ENCODE measurements at places on chromosomes 11 and 22.

DNA sequence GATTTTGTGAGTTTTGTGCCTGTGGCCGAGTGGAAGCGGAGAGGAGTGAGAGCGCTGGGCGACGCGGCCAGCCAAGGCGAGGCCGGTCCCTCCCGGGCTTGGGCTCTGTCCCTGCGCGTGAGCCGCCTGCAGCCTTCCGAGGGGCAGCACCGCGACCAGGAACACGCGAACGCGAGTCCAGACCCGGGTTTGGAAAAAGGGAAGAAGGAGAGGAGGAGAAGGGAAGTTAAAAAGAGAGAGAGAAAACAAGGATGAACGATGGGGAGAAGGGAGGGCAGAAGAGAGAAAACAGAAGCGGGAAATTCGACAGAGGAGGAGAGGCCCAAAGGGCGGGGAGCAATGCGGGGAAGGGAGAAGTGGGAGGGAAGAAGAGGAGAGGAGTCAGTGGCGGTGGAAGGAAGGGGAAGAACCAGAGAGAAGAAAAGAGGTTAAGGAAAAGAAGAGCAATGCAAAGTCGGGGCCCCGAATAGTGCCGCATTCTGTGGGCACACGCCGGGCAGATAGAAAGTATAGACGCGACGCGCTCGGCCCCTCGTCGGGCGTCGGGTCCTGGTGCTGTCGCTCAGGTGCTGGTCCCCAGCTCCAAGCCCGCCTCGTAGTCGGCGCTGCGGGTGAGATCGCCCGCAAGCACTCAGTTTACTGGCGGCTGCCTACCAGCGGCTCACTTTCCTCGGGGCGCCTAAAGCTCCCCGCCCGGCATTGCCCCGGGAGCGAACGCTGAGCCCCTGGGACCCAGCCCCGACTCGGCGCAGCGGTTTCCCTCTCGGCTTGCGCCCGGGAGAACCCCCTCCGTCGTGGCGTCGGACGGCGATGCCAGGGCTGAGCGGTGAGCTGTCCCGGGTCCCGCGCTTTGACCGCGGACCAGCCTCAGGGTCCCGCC, 2.8 kb upstream of the BARX2 start:
- peak; percentile 26 for DNase-seq

DNA sequence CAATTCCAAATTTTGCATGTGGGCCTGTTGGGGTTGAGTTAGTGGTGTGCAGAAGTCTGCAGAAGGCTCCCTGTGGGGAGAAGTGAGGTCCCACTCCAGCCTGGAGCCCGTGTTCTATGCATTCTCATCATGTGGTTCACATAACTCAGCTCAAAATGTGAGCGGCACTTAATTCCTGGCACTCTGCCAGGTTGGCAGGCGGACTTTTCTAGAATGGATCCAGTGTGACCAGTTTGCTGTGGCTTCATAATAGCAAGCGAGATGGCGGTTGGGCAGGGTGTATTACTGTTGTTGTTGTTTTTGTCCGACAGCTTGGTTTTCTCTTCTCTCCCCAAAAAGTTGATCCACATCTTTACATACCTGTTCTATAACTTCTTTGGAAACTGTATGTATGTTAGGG, 146.8 kb upstream of the TTC12 start:
- no peak for DNase-seq

- peak; percentile 51 for DNase-seq
These were observed 1.0 kb downstream of the SMCO4 start for GRCh38 chr11:93541884-93542810.

GRCh38 chr22:17931400-17931825, 92.9 kb downstream of the MICAL3 start:
- DNase-seq, result no peak

GRCh38 chr11:69650081-69650831, 9.3 kb downstream of the CCND1 start:
- DNase-seq, result peak; percentile 62

DNA sequence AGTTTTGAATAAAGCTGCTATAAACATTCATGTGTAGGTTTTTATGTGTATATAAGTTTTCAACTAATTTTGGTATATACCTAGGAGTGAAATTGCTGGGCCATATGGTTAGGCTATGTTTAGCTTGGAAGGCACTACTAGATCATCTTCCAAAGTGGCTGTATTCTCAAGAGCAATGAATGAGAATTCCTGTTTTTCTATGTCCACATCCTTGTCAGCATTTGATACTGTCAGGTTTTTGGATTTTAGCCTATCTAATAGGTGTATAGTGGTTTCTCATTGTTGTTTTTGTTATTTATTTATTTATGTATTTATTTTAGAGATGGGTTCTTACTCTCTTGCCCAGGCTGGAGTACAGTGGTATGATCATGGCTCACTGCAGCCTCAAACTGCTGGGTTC, 26.3 kb upstream of the CLTCL1 start:
- no peak for DNase-seq

DNA sequence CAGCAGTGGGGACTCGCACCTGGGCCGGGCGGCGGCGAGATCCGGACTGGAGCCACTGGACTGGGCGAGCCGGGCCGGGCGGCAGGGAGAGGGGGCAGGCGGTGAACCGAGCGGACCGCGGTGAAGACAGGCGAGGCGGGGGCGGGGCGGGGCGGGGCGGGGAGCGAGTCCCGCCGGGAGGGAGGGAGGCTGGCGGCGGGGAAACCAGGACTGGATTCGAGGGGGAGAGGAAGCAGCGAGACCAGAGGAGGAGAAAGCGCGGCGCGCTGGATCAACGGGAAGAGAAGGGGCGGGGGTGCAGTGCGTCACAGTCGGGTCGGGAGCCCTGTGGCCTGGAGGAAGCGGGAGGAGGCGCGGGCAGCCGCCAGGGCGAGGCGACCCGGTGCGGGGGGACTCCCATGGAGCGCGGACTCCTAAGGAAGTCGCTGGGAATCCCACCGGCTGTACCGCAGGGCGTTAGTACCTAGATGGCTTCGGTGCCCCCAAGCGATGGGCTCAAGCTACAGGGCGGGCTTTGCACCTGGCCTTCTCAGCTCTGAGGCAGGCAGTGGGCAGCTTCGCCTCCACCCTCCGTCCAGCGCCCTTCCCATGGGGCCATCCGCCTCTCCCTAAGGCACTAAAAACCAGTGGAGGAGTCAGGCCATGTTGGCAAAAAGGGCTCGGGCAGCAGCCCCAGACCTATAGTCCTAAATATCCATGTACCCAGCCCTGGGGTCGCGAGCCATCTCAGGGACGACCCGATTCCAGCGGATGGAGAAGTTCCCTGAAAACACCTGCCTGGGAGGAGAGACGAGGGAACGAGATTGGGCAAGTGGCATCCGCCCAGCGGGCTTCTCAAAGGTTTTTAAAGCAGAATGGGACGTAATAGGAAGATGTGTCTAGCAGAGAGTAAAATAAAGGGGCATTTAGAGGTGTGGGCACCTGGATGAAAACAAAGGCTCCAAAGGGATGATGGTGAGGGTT, at the start of gene TMEM121B:
TSS of gene TMEM121B (minus strand) at position 128 of the 963 bp plus-strand sequence. CDS start 233 bp downstream, outside the sequence.
- peak; percentile 84 for DNase-seq

- no peak for DNase-seq
These were observed 590.7 kb downstream of the TBC1D22A start for GRCh38 chr22:47352920-47353700.

- no peak for DNase-seq
These were observed 7.5 kb upstream of the B3GNT6 start for GRCh38 chr11:77026743-77027142.

- DNase-seq, result peak; percentile 30
These were observed 10.1 kb downstream of the LIN7C start for GRCh38 chr11:27496461-27496860.

GRCh38 chr11:43992183-43992582, 49.7 kb downstream of the C11orf96 start:
- DNase-seq, result no peak

DNA sequence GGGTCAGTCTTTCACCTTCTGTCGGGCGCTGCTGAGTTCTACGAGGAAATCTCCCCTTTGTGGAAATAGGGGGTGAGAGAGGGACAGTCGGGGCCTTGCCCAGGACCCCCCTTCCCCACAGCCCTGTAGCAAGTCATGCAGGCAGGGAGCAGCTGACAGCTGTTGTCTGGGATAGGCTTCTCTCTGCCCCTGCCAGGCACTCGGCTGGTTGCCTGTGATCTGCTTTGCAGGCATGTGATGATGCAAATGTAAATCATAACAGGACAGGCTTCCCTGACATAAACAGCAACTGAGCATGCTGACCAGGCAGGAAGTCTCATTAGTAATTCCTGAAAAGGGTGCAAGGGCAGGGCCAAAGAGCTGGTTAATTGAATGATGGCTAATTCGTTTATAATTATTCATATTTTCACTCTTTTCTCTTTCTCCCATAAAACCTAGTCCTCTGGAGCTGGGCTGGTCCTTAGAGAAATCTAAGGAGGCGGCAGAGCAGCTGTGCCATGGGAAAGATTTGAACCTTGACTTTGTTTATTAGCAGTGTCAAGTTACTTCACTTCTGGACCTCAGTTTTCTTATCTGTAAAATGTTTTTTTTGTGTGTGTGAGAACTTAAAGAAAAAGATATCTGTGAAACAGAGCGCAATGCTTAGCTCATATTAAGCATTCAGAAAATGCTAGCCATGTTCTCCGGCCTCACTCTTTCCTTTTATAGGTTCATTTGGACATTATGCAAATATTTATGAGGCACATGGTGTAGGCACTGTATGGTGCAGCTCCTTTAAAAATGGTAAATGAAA, 129.7 kb downstream of the LDLRAD3 start:
- DNase-seq, result peak; percentile 57

DNA sequence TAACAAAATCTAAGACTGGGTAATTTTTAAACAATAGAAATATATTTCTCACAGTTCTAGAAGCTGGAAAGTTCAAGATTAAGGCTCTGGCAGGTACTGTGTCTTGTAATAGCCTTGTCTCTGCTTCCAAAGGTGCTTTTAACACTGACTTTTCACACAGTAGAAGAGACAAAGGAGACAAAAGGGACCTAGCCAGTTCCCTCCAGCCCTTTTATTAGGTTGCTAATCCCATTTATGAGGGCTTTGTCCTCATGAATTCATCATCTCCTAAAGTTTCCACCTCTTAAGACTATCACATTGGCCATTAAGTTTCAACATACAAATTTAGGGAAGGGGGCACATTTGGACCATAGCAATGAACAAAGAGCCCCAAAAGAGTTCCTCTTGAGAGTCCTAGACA, 40.7 kb downstream of the FAM181B start:
- DNase-seq, result no peak

DNA sequence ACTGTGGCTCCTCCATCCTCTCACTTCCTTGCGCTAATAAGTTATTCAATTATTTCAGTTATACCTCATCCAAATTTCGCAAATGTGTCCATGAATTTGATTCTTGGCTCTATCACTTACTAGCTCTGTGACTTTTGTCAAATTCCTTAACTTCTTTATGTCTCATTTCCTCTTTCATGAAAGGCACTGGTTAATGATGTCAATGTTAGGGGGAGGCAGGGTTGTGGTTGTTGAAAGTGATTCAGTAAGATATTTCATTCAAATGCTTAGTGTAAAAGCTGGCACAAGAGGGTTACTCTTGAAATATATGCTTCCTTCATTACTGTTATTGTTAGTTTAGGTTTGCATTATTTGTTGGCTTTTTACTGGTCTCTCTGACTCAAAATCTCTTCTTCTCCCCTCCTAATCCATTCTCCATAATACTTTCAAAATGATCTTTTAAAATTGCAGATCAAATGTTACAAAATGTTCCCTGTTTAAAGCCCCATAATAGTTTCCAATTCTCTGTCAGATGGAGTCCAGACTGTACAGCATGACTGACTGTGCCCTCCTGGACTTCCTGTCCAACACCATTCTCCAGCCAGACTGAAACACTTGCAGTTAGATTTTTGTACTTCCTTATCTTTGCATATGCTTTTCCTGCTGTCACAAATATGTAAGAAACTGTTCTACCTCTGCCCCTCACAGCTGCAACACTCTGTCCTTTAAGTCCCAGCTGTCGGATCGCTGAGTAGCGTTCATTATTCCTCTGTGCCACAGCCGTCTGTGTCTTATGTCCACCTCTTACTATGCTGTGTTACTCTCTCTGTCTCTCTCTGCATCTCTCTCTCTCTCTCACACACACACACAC, 510.6 kb upstream of the RAG2 start:
- peak; percentile 21 for DNase-seq

DNA sequence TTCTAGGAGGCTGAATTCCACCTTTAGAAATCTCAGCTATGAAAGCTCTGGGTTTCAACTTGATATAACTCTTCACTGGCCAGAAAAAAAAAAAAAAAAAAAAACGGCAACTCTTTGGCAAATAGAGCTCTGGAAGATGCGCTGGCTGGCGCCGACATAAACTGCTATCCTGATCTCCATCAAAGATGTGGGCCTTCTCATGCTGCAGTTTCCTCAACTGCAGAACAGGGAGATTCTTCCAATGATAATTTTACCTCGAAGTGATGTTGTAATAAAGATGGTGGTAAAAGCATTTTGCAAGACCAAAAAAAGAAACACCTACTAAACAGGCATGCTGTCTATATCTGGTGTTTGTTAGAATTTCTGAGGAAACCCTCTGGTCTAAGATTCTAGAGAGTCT, 20.3 kb downstream of the FLI1 start:
- no peak for DNase-seq

- DNase-seq, result no peak
These were observed 18.1 kb upstream of the ACR start for GRCh38 chr22:50719814-50720300.

DNA sequence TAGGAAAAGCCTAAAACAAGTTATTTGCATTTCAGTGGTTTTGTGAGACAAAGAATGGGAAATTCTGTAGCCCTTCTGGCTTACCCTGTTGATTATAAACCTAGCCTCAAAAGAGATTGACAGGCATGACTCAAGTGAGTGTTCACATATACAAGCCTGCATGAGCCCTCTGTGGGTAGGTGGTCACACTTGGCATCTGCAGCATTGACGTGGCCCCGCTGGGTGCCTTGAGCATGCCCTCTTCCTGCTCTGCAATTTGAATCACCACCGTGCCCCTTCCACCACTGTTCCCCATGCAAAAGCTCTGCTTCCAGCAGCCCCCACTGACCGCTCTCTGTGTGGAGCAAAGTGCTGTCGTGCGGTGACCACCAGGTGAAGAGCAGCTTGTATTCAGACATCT, 21.0 kb upstream of the ADSL start:
- no peak for DNase-seq

- no peak for DNase-seq
These were observed 12.7 kb downstream of the EHF start for GRCh38 chr11:34633640-34633989.

Data from kidney (tissue), 22 donors.